ENCODE measurements at places on chromosomes 12 and 14.

DNA sequence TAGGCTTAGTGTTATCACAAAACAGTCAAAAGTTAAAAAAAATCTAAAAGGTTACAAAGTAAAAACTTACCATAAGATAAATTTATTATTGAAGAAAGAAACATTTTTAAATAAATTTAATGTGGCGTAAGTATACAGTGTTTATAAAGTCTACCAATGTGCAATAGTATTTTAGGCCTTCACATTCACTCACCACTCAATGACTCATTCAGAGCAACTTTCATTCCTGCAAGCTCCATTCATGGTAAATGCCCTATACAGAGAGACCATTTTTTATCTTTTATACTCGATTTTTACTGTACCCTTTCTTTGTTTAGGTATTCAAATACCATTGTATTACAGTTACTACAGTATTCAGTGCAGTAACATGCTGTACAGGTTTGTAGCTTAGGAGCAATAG, 124.5 kb downstream of the ANO4 start:
- DNase-seq = no peak

DNA sequence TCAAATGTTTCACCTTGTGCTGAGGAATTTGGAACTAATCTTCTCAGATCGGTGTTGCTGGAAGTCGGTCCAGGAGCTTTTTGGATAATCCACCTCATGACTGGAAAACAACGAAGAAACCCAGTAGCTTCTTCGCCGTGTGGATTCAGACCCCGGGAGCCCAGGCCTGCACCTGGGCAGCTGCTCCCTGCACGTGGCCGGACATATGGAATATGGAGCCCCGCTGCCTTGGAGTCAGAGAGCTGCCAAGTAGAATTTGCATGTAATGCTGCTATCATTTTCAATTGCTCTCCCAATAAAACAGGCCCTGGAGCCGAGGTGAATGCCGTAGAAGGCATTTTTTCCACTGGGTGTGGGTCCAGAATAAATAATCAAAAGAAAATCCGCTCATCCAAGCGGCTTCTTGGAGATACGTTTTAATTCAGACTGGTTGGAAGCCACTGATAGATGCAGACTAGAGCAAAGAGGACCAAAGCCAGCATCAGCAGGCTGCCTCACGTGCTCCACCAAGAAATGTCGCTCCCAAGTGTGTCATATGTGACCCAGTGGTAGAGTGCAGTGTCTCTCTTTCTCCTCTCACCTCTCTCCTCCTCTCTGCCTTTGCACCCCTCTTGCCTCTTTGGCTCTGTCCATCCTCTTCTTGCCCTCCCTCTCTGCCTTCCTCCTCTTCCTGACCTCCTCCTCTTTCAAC, 115.3 kb downstream of the ZNF664 start:
- DNase-seq = no peak

DNA sequence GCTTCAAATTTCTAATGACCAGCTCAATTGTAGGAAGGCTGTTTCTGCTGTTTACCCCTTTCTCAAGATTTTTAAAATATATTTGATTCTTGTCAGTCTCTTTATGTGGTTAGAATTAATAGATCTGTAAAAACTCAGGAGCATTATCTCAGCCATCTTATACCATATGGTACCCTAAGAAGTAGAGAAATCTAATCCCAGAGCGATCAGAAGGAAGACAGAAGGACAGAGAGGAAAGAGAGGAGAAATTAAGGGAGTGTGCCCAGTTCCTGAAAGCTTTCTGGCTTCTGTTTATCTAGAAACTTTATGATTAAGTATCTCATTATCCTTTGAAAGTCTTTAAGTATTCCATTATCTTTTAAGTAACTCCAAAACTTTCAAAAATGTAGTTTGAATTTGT, 152.1 kb upstream of the NAV3 start:
- DNase-seq = no peak

- DNase-seq = no peak
Measured at GRCh38 chr12:89092297-89092696, 260.0 kb downstream of the DUSP6 start.

DNA sequence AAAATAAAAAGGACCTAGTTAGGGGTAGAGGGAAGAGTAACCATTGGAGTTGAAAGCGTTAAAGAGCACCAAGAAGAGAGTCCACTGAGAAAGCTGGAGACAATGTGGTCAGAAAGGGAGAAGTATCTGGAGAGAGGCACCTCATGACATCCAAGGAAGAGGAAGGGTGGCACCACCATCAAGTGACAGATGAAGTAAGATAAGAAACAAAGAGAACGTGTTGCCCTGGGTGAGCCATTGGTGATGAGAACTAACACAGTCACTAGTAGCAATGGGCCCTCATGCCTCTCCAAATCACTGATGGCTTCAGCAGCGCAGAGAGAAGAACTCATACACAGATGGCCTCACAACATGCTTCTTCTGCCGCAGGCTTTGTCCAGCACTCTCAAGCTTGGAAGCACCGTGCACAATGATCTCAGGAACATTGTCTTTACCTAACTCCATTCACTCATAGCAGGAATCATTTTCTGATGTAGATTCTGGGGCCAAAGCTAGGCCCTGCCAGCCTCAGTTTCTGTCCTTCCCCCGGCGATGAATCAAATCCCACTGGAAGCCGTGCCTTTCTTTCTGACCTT, 252.9 kb downstream of the DPF3 start:
- DNase-seq = no peak

DNA sequence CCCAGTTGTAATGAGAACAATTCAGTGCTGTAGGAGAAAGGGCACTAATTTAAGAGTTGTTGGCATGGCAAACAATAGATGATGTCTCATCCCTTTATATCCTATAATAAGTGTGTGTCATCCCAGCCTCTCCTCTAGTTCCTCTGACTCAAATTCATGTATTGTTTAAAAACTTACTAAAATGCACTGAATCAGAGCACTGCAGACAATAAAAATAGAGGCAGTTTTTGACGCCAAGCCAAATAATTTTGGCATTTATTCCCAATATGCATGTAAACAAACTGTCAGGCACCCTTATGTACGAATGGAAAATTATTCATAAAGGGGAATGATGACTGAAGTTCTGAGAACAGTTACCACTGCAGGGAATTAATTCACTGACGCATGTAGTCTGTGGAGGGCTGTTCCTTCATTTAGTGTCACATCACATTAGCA, 57.9 kb upstream of the TMX1 start:
- no peak for DNase-seq

- DNase-seq = peak; percentile 58
Measured at GRCh38 chr14:56120091-56120691, 2.0 kb downstream of the PELI2 start.

DNA sequence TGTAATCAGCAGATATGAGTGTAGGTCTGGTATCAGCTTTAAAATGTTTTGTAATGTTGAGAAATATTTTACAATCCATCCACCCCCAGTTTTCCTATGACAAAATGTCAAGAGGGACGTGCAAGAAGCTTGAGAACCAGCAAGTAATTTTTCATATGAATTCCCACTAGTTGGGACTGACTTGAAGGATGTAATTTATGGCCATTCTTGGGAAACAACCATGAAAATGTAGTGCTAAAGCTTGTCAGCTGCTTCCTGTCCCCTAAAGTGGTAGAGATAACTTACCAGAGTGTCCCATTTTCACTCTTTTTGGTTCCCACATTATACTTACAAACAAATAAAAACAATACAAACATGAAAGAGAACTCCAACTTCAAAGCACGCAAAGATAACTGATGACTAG, 63.9 kb downstream of the RERG start:
- DNase-seq = no peak

DNA sequence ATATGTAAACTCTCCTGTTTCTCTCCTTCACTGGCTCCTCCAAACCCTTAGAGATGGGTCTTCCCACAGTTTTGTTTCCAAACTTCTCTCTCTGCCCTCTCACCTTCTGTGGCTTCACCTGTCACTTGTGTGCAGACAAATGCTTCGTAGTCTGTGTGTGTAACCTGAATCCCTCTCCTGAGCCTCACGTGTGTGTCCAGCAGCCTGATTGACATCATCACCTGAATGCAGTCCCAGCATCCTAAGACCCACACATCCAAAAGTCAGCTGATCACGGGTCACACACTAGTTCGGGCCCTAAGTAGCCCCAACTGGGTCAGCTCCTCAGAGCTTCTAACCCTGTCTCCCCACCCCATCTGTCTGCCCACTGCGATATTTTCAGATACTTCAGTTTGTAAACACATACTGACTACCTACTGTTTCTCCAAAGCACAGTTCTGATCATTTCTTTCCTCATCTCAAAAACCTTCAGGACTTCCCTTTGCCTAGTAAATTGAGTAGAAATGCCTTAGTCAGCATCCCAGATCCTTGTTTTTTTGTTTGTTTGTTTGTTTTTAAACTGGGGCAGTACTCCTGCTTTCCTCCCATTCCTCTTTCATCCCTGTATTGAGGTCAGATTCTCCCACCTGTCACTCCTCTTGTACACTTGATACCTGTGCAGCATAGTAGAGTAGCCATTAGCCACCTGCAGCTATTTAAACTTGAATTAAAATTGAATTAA, 23.7 kb downstream of the FNTB start:
- DNase-seq = no peak

GRCh38 chr14:96090441-96091148, 51.4 kb downstream of the C14orf132 start:
- no peak for DNase-seq

Data from Jurkat, Clone E6-1 (cell line).